Stimulated activated naive CD4-positive, alpha-beta T cell (primary cell): ENCODE measurements at places on chromosomes 16 and 17.

GRCh38 chr17:73703192-73703591 lies 58.9 kb upstream of the SDK2 start:
- DNase-seq, result no peak

DNA sequence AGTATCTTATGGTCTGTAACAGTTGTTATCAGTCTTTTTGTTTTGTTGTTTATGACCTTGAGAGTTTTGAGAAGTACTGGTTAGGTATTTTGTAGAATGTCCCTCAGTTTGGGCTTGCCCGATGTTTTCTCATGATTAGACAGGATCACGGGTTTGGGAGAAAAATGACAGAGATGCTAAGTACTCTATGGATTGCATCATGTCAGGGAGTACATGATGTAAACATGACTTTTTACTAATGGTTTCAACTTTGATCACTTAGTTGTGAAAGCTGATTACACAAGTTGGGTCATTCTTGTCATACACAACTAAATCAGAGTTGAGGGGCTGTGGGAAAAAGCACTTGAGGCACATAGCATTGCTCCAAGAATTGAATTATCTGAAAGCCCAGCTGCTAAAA lies 94.7 kb upstream of the SIAH1 start:
- DNase-seq, result no peak

GRCh38 chr16:85479972-85480726 lies 133.0 kb upstream of the GSE1 start:
- DNase-seq, result no peak

GRCh38 chr17:58215685-58216084 lies 3.4 kb downstream of the MKS1 start:
- no peak for DNase-seq

GRCh38 chr16:84291226-84291625 lies 3.5 kb upstream of the WFDC1 start:
- DNase-seq, result no peak

DNA sequence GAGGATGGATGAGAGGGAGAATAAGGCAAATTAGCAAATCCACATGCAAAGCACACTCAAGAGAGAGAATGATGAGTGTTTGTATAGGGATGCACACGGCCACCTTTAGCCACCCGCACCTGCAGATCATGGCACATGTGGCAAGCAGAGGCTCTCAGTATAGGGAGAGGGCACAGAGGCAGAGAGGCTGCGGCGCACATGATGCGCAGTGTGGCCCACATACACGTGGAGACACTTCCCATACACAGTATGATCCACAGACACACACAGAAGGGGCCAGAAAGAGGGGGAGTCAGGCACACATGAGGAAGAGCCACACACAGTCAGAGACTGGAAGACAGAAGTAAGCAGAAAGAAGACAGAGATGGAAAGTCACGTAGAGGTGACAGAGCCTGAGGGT lies 6.5 kb upstream of the CHD3 start:
- no peak for DNase-seq

DNA sequence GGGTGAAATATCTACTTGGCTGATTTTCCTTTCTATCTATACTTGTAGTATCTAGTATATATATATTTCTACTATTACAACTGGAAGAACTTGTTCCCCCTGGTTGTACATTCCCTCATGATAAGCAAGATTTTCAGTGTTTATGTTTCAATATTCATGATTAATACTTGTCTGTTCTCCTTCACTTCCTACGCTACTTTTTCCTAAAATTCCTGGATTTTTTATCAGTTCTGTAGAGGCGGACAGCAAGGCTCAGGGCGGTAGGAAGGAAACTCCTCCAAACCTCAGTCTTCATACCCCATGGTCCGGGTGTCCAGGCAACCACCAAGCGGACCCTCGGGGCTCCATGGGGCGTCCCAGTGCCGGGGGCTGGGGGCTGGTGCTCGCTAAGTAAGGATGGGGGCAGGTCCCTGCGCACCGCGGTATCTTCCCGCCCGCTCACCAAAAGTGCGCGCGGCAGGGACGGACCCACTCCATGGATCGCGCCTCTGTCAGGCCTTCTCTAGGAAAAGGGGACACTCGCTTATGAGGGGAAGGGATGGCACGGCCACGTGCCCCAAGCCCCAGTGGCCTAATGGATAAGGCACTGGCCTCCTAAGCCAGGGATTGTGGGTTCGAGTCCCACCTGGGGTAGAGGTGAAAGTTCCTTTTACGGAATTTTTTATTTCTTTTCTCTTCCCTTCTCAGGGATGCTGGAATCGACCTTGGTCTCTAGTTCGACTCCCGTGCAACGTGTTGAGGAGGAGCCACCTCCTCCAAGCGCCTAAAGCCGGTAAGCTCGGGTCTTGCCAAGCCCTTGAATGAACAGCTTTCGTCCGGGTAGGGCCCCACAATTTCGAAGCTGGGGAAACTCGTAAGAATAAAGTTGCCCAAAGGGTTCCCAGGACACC lies 13.2 kb downstream of the ATP5PD start:
- DNase-seq, result peak; percentile 74

DNA sequence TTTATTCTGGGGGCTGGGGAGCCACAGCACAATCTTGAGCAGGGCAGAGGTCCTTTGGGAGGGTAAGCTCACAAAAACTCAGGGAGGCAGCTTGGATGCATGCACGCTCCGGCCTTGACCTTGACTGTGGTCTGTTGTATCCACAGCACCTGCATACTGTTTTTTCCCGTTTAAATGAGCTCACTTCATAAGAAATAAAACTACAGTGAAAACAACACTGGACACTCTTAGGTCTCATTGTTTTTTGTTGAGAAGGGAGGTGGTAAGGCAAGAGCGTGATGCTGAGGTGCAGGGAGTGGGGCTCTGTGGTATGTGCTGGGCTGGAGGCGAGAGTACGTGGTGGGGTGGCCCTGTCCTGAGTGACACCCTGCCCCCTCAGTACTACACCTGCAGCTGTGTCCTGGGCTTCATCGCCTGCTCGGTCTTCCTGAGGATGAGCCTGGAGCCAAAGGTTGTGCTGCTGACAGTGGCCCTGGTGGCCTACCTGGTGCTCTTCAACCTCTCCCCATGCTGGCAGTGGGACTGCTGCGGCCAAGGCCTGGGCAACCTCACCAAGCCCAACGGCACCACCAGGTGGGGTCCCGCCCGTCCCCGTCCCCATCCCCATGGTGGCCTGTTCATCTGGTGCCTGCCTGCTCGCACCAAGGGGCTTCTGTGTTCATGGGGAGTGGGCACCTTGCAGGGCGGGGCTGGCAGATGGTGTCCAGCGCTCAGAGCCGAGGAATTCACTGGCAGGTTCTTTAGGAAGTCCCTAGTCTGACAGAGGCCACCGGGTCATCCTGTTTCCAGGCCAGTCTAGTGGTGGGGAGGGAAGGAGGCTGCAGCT lies 44.2 kb downstream of the ADCY7 start:
- no peak for DNase-seq

- DNase-seq, result no peak
Measured at GRCh38 chr17:627051-627450, 87.6 kb downstream of the VPS53 start.

GRCh38 chr16:55944377-55944802 lies 69.2 kb upstream of the CES5A start:
- DNase-seq, result peak; percentile 27

GRCh38 chr17:29627951-29628350 lies 5.2 kb upstream of the CORO6 start:
- DNase-seq, result no peak

- DNase-seq, result no peak
Measured at GRCh38 chr17:63138713-63139112, 172.7 kb downstream of the TANC2 start.

- no peak for DNase-seq
Measured at GRCh38 chr17:72053036-72053435, 67.8 kb upstream of the SOX9 start.
